ENCODE measurements at places on chromosomes 2 and 18.

GRCh38 chr2:109135359-109136197 lies 6.6 kb downstream of the SH3RF3 start:
- no peak for DNase-seq

DNA sequence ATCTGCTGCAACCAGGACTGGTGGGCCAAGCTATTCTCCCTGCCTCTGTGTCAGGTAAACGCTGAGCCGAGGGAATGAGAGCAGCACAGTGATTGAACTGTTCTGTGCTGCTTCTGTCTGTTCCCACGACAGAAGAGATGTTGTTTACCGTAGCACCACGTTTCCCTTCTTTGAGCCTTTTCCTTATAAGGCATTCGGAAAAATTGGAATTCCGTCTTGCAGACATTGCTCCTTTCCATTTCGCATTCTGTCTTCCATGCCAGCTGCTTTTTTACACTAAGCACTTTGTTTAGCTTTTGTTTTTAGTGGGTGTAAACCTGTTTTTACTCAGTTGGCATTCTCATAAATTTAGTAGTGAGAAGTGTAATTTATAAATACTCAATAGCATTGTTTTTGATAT lies 103.1 kb downstream of the ZNF236 start:
- DNase-seq = no peak

GRCh38 chr2:20415511-20415918 lies 31.4 kb upstream of the RHOB start:
- DNase-seq = no peak

DNA sequence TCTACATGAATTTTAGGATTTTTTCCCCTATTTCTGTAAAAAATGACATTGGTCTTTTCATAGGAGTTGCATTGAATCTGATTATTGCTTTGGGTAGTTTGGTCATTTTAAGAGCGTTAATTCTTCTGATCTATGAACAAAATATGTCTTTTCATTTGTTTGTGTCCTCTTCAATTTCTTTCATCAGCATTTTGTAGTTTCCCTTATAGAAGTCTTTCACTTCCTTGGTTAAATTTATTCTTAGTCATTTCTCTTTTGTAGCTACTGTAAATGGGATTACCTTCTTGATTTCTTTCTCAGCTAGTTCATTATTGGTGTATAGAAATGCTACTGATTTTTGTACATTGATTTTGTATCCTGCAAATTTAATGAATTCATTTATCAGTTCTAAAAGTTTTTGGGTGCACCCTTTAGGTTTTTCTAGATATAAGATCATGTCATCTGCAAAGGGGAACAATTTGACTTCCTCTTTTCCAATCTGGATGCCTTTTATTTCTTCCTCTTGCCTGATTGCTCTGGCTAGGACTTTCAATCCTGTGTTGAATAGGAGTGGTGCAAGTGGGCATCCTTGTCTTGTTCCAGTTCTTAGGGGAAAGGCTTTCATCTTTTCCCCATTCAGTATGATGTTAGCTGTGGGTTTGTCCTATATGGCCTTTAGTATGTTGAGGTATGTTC lies 36.6 kb upstream of the AAK1 start:
- no peak for DNase-seq

GRCh38 chr18:66638856-66639629 lies 35.2 kb upstream of the CDH19 start:
- DNase-seq = no peak

DNA sequence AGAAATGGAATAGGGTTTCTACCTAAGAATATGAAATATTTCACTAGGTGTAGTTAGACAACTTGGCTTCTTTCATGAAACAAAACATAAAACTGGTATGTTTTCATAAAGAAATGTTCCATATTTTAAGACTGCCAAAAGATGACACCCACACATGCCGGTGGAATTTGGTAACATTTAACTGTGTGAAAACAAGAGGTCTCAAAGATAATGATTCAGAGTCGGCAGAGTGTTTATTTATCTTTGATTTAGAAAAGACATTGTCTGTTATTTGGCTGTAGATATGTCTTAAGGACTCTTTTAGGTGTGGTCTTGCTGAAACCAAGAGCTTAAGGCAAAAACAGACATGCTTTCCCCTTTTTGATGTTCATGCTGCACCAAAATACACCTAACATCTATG lies 63.5 kb upstream of the FN1 start:
- DNase-seq = no peak

DNA sequence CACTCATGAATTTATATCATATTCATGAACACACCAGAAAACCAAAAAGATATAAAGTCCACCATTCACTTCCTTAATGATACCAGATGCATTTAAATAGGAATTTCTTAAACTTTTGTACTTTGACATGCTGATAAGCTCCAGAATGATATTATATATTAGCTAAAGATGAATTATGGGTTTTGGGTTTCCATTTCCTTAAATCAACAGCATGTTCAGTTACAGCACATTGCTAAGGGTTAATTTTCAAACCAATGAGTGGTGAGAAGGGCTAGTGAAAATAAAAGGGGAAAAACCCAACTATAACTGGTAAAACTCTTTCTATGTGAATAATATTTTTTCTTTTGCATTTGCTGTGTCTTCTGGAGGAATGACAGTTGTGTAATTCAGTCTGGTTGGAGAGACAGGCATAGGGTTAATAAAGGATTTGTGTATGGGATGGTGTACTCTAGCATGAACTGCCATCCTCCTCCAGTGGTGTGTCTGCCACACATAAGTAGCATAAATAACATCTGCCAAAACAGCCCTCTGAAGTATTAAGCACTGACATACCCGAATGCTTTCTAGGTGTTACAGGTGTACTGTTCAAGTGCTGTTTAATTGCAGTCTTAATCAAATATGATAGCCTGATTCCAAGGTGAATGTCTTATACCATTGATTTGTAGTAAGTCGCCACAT lies 19.3 kb upstream of the CPS1 start:
- DNase-seq = no peak

DNA sequence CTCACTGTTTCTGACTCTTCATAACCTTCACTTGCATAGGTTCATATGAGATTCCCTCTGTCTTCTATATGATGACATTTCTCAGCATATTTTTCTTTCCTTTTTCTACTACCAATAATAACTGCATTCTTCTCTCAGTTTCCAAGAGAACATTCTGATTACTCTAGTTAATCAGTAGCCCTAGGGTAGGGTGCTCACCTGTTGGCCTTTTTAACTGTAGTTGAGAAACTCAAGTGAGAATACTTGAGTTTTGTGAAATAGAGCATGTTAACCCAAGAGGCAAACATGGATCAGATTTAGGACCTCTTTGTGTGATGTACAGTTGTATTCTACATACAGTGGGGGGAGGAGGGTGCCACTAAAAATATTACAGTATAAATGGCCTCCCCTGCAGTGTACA lies 308.0 kb downstream of the CMPK2 start:
- no peak for DNase-seq

- DNase-seq = no peak
These were observed 12.5 kb downstream of the TACR1 start for GRCh38 chr2:75186821-75187220.

GRCh38 chr18:23068570-23069310 lies 66.5 kb upstream of the CABLES1 start:
- no peak for DNase-seq

GRCh38 chr2:23400703-23401102 lies 15.7 kb downstream of the KLHL29 start:
- DNase-seq = no peak

- DNase-seq = no peak
These were observed 268.1 kb downstream of the NDUFA10 start for GRCh38 chr2:239756790-239757760.

GRCh38 chr18:52200921-52201663 lies 138.9 kb upstream of the DCC start:
- DNase-seq = no peak

DNA sequence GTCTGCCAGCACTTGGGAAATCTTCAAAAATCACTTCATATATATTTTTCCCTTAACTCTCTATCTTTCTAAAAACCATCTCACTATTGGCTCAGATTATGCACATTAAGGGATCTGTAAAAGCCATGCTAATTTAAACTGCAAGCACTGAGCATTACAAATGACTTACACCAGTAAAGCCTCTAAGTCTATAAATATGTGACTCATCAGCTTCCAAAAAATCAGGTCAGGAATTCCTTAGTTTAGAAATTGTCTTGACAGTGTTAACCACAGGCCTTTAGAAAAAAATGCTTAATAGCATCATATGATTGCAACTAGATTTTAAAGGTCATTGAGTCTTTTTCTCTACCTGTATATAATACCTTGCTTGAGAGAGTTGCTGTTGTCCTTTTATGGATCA lies 1113.6 kb upstream of the PIK3C3 start:
- no peak for DNase-seq

GRCh38 chr2:197810016-197810415 lies 5.6 kb downstream of the PLCL1 start:
- no peak for DNase-seq

- DNase-seq = no peak
These were observed 46.3 kb upstream of the GBX2 start for GRCh38 chr2:236214376-236214995.

DNA sequence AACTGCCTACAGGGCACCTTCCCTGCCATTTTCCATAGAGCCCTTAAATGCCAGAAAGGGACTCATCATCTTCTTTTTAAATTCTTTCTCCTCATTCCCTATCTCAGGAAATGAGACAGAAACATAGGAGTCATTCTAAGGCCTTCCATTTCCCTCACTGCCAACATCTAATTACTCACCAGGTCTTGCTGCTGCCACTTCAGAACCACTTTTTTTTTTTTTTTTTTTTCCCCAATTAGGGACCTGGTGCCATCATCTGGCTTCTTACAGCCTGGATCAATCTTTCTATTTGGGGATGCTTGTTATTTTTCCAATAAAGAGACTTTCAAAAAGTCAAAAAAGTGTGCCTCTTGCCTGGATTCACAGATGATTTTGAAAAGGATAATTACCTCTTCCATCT lies 373.4 kb downstream of the LPIN1 start:
- no peak for DNase-seq
